ENCODE measurements at places on chromosomes 7 and 10.
A peak's percentile ranks its signal among the peaks of the same experiment; 100 is the strongest.

- no peak for DNase-seq
Observed at GRCh38 chr7:89776980-89777379, 377.3 kb upstream of the STEAP1 start.

GRCh38 chr7:97064972-97065587 is 40.4 kb upstream of the DLX5 start:
- peak; percentile 83 for DNase-seq

GRCh38 chr10:99872367-99873162 is 90.1 kb downstream of the ABCC2 start:
- no peak for DNase-seq

- DNase-seq = no peak
Observed at GRCh38 chr7:49781996-49782395, 8.6 kb downstream of the VWC2 start.

DNA sequence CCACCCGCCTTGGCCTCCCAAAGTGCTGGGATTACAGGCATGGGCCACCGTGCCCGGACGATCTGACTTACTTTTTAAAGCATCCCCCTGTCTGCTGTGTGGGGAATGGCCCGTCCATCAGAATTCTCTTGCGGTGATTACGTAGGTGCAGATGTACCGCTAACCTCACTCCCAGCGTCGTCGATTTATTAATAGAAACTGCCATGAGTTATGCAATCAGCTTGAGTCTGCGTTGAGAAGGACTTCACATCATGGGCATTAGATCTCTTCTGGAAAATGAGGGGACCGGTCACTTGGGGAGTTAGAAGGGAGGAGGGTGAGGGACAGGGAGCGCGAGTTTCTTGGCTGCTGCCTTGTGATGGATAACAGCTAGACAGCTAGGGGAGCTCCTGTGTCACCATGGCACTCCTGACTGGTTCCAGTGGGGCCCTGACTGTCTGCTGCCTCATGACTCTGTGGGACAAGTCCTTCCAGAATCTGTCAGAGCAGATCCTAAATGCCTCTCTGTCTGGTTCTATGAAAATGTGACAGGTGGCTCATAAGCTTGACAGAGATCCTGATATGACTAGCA is 35.2 kb downstream of the POR start:
- DNase-seq = no peak

DNA sequence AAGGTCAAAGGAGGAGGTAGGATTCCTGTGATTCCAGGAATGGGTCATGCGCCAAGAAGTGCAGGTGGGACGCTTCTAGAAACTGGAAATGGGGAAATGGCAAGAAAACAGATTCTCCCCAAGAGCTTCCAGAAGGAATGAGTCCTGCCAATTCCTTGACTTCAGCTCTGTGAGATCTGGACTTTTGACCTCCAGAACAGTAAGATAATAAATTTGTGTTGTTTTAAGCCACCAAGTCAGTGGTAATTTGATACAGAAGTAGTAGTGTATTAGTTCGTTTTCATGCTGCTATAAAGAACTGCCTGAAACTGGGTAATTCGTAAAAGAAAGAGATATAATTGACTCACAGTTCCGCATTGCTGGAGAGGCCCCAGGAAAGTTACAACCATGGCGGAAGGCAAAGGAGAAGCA is 178.6 kb upstream of the GALNT17 start:
- no peak for DNase-seq

- DNase-seq = no peak
Observed at GRCh38 chr10:100744987-100745881, at the start of gene PAX2. Gene PAX2, plus strand, starts transcription at chr10:100745582. Its CDS starts 679 bp downstream, at chr10:100746261.

GRCh38 chr10:44883593-44884331 is 27.4 kb upstream of the TMEM72 start:
- no peak for DNase-seq

GRCh38 chr7:137386966-137387365 is 43.4 kb upstream of the PTN start:
- no peak for DNase-seq

GRCh38 chr7:24715171-24715570 is 42.1 kb downstream of the GSDME start:
- DNase-seq = no peak

- no peak for DNase-seq
Observed at GRCh38 chr10:29719281-29719675, 84.5 kb upstream of the SVIL start.

GRCh38 chr7:77811516-77812289 is 13.1 kb downstream of the PHTF2 start:
- peak; percentile 90 for DNase-seq

GRCh38 chr7:151472644-151473380 is 32.9 kb upstream of the CRYGN start:
- no peak for DNase-seq

- DNase-seq = no peak
Observed at GRCh38 chr7:103865442-103865841, 124.0 kb downstream of the RELN start.

GRCh38 chr10:24963521-24964041 is 11.2 kb upstream of the PRTFDC1 start:
- no peak for DNase-seq

GRCh38 chr10:108791794-108792474 is 1131.4 kb downstream of the XPNPEP1 start:
- no peak for DNase-seq

- DNase-seq = no peak
Observed at GRCh38 chr10:89367529-89367928, 10.3 kb upstream of the IFIT1B start.

DNA sequence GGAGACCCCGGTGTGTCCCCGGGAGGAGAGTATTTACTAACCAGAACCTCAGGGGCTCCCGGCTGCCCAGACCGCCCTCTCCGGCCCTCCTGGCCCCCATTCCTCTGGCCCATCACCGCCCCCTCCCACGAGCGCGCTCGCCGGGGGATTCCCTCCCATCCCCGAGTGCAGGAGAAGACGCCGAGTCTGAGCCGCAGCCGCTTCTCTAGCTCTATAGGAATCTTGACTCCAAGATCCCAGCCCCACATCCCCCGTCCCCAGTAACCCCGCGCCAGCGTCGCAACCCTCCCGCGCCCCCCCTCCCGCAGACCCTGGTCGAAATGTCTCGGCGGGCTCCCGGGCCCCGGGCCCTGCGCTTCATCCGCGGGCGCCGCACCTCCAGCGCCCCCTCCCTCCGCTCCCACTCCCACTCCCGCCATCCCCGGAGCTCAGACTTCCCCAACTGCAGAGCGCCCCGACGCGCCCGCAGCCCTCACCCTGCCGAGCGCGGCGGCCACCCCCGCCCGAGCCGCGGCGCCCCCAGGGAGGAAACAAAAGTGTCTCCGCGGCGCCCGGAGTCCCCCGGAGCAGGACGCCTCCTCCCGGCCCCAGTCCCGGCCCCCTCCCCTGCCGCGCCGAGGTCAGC is 541 bp downstream of the ELMO1 start:
- DNase-seq = no peak

- DNase-seq = no peak
Observed at GRCh38 chr7:128933180-128933891, 4.4 kb upstream of the IRF5 start.

- no peak for DNase-seq
Observed at GRCh38 chr7:130593033-130593432, 75.5 kb downstream of the COPG2 start.

DNA sequence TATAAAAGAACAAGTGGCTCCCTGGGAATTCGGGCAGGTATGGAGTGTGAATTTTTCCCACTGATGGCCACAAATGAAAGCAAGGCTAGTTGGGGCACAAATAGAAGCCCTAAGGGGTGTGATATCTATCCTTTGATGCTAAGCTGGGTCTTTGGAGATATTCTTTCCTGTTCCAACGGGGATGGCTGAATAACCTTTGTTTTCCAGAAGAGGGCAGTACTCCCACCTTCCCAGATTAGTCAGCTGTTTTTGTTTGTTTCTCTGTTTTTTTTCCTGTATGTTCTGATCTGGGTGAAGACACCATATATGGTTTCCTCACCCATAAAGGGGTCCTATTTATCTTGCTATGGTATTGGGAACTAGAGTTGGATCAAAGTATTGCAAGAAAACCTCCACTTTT is 947.7 kb upstream of the SORCS1 start:
- DNase-seq = no peak

DNA sequence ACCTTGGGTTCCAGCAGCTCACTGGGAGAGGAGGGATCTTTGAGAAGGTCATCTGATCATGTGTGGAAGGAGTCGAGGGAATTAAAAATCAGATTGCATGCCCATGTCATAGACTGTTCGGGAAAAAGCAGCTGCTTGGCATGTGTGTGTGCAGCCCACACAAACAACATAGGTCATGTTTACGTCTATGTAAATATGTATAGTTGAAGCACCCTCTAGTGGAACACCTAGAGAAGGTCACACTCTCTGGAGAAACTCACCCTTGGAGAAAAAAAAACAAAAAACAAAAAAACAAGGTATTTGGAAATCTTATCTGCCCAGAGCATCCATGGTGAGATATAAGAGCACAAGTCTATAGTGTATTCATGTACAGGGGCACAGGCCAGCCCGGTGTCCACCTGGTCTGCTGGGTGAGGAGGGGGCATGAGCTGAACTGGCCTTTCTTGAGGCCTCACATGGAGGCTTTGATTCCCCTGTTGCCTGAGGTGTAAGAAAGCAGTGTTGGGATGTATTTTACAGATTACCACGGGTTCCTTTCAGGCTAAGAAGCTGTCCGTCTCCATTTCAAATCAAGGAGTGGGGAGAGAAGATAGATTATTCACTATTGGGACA is 98.0 kb downstream of the NPY start:
- DNase-seq = peak; percentile 52

GRCh38 chr7:92421676-92422435 is 25.4 kb upstream of the GATAD1 start:
- no peak for DNase-seq

DNA sequence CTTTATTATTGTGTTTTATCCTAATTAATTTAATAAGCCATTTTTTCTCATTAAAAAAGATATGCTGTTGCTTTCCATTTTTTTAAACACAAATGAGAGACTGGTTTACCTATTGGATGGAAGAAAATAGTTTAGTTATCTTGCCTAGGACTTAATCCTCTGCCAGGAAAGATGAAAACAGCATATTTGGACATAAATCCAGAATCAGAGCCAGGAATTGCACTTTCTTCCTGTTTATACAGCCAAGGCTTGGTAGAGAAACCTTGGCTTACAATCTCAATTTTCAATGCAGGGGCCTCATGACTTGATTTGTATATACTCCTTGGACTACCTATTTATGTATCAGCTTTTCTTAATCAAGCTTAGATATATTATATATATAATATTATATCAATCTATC is 618.8 kb upstream of the SEMA3D start:
- DNase-seq = no peak

- no peak for DNase-seq
Observed at GRCh38 chr10:75862935-75863334, 431.5 kb downstream of the LRMDA start.

- no peak for DNase-seq
Observed at GRCh38 chr10:126663328-126663727, 7.2 kb downstream of the C10orf90 start.

DNA sequence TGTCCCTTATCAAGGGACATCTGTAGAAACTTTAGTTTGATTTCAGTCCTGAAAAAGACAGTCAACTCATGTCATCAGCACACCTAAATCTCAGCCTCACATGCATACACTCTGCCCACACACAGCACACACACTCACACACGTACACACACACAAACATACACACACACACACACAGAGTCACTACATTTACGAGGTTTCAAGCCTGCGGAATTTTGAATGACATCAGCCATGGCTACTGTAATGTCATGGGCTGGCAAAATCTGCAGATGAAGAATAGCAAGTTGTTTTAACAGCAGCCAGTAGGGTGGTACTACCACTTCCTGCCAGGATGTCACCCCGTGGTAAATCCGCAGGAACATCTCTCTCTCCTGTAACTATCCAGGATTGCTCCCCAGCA is 37.1 kb upstream of the EZH2 start:
- DNase-seq = no peak

- no peak for DNase-seq
Observed at GRCh38 chr10:818010-818409, 113.5 kb downstream of the LARP4B start.

GRCh38 chr7:2106440-2106839 is 126.3 kb downstream of the MAD1L1 start:
- no peak for DNase-seq

DNA sequence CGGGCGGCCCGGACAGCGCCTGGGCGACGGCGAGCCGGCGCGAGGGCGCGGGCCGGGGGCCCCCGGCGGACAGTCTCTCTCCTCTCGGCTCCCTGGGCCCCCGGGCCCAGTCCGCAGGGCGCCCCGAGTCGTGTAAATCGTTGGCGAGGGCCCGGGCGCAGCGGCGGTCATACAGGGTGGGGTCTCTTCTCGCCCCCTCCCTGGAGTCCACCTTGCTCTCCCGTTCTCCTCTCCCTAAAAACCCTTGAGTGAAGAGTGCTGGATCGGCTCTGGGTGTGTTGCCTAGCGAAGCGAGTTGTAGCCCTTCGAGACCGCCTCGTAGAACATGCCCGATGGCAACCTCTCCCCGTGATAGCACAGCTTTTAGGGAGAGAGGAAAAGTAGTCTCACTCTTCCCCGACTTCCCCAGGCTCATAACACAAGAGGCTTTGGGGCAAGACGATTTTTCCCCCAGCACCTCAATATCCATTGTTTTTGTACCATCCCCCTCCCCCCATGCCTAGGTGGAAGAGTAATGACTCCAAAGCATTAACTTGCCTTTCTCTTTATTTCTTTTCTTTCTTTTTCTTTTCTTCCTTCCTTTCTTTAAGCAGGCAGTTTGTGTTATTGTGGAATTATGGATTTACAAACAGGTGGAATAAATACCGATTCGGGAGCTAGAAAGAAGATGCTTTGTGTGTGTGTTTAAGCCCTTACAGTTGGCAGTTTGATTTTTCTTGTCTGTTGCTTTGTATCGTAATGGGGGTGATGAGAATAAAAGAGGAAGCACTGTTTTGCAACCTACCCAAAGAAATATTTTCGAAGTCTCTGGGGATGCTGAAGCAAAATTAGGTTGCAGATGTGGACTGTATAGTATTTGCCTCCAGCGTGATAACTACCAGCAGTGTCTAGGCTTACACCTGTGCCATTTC is 822 bp downstream of the SHOC2 start:
- DNase-seq = peak; percentile 75

DNA sequence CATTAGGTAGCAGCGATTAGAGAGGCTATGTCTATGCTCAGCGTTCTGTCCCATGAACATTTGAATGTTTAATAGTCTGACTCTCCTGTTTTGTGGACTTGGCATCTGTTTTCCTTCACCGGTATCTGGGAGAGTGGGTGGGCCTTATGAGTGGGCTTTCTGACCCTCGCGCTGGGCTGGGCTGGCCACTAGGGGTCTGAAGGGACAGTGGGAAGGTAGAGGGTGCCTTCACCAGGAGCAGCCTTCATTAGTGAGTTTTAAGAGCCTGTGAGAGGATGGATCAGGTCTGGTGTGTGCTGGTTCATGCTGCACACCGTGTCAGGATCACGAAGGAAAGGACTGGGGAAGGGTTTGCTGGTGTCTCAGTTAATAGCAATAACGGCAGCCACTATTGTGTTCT is 33.4 kb downstream of the DCLRE1A start:
- DNase-seq = no peak

DNA sequence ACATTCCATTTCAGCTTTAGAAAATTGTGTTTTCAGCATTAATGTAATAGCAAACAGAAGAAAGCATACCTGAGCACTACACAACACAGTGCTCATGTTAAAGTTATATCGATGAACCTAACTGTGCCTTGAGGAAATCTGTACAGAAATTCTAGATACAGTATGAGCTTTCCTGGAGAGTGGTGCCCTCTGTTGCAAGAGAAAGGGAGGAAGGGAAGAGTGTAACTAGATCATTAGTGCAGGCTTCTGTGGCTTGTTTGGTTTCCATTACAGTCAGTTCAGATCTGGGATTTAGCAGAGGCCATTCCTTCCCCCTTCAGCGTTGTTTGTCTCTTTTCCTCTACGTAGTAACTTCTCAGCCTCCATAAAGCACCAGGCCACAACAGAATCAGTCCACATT is 139.7 kb downstream of the HTR7 start:
- no peak for DNase-seq

Data from trophoblast cell (in vitro differentiated cells and primary cell).